Activated naive CD8-positive, alpha-beta T cell treated with anti-CD3 and anti-CD28 coated beads, Interleukin-2, amount 10 ng/mL, durations not matched to agents 7 days and 5 days (primary cell): ENCODE measurements at places on chromosomes 6 and 20.

DNA sequence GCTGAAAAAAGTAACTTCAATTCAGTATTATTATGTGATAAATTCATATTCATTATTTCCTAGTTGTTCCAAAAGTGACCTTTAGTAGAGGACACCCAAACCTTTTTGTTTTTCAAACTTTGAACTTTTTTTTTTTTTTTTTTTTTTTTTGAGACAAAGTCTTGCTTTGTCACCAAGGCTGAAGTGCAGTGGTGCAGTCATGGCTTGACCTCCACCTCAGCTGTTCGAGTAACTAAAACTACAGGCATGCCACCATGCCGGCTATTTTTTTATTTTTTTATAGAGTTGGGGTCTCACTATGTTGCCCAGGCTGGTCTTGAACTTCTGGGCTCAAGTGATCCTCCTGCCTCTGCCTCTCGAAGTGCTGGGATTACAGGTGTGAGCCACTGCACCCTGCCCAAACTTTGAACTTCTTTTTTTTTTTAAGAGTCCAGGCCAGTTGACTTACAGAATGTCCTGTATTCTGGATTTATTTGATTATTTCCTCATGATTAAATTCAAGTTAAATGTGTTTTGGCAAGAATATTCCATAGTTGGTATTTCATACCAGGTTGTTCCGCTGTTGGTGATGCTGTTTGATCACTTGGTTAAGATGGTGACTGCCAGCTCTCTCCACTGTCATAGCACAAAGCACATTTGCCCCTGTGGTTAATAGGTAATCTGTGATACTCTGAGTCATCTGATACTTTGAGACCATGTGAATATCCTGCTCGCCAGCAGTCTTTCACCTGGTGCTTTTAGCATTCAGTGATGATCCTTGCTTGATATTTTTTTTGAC, 48.0 kb downstream of the VAPB start:
- no peak for DNase-seq

- peak; percentile 28 for DNase-seq
Observed at GRCh38 chr6:113859349-113860180, 2.4 kb downstream of the MARCKS start.

DNA sequence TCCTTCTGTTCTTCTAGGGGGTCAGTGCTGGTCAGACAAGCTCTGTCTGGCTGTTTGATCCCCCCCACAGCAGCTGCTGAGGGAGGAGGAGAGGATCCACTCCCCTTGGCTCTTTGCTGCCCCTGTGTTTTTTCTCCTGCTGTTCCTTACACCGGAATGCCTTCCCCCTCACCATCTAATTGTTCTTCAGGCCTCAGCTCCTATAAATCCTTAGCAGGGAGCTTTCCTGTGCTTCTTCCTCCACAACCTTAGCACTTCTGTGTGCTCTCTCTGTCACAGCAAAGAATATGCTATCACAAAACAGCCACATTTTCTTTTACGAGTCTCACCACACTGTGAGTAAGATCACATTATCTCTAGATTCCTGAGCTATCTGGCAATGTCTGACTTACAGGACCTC, 196.6 kb downstream of the OTOR start:
- no peak for DNase-seq

GRCh38 chr6:116118608-116119007, 7.3 kb downstream of the COL10A1 start:
- DNase-seq, result no peak

DNA sequence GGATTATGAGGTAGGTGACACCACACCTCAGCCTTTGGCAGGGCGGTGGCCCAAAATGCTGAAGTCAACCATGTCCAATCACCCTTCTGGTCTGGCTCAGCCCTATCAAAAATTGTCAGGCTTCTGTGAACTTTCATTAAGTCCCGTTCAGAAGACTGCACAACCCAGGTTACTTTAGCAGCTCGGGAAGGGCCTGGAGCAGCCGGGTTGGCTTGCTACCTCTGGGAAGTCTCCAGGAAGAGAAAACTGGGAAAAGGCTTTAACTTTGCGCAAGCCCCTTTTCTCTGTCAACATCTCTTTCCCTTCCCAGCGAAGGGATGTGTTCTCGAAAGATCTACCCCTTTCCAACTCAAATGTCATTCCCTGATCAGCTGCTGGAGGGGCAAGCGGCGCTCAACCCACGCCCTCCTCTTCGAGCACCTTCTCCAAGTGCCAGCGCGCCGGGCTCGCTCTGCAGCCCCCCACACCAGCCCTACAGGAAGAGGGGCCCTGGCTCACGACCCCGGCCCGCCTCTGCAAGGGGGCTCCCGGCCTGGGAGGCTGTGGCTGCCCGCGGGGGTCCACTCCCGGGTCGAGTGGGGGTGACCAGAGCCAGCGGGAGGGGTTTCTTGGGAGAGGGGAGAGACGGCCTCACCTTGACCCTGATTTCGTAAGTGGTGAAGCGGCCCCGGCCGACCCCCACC, 573 bp downstream of the SNX3 start:
- no peak for DNase-seq
